Stimulated activated naive CD8-positive, alpha-beta T cell treated with anti-CD3 and anti-CD28 coated beads, Interleukin-15, amount 100 ng/mL, for 72 hours (primary cell): ENCODE measurements at places on chromosomes 1 and 21.

DNA sequence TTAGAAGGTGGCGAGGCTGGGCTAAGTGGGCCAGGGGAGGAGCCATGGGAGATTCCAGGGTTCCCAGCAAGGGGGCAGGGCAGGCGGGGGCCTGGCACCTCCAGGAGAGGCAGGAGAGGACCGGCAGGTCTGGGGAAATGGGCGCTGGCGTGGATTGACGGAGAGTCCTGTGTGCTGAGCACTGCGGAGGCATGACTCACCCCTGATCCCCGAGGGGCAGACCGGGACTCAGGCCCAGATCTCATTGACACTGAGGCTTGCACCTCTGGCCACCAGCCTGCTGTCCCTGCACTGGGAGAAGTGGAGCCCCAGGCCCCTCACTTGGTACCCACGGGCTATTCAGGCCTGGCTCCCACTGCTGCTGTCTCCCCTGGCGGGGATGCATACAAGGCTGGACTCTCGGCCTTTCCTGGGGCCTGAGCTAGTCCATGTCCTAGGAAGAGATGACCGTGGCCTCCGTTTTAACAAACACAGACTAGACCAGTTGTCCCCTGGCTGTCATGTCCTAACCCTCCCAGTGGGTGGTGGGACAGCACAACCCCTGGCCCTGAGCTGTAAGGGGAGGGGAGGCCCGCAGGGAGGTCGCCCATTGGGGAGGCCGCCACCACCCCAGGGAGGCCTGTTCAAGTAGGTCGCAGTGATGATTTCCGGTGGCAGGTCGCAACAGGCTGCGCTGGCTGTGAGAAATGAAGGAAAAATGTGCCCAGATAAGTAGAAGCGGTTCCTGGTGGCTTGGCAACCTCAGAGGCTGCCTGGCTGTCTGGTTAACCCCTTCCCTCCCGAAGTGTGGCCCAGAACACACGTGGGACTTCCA is 39.7 kb downstream of the RIPK4 start:
- no peak for DNase-seq

GRCh38 chr1:238652346-238652968 is 733.9 kb upstream of the CHRM3 start:
- DNase-seq: no peak

DNA sequence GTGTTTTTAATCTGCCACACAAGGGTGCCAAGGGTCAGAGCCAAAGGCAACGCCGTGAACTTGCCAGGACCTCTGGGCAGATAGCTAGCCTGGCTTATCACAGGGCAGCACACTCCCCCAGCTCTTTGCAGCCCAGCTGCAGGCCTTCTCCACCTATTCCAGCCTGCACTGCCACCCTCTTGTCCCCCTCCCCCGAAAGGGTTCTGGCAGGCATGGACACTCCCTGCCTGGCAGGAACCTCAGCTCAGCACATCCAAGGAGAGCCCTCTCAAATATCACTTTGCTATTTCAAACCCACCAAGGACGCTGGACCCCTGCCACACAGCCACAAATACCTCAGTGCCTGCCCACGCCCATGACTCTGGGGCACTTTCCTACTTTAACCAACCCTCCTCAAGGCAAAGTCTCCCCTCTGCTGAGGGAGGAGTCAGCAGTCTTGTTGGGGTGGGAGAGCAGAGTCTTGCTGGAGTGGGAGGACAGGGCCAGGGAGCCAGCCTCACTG is 9.1 kb downstream of the SSBP3 start:
- no peak for DNase-seq

DNA sequence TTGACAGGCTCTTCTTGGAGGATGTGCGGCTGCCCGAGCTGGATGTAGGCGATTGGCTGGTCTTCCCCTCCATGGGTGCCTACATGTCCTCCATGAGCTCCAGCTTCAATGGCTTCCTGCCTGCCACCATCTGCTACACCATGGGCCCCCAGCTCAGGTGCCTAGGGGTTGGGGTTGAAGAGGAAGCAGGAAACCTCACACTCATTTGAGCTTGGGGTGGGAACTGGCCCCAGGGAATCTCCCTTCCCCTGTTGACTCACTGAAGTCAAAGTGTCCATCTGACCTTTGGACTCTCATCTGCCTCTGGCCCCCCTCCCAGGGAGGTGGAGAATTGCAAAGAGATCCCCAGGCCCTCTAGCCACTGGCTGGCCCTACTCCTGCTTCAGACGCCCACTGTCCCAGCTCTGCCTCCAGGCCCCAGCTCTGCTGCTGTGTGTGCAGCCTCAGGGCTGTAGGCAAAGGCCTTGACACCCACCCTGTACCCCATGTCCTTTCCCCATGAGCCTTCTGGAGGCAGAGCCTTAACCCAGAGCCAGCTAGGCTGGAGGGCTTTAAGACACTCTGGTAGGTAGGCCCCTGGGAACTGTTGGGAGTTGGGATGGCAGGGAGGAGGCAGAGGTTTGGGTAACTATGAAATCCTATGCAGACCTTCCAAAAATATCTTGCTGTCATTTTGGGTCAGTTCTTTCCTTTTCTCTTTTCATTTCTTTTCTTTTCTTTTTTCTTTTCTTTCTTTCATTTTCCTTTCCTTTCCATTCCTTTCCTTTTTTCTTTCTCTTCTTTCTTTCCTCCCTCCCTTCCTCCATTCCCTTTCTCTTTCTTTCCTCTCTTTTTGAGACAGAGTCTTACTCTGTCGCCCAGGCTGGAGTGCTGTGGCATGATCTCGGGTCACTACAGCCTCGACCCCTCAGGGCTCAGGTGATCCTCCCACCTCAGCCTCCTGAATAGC is 66.9 kb upstream of the TINAGL1 start:
- no peak for DNase-seq

DNA sequence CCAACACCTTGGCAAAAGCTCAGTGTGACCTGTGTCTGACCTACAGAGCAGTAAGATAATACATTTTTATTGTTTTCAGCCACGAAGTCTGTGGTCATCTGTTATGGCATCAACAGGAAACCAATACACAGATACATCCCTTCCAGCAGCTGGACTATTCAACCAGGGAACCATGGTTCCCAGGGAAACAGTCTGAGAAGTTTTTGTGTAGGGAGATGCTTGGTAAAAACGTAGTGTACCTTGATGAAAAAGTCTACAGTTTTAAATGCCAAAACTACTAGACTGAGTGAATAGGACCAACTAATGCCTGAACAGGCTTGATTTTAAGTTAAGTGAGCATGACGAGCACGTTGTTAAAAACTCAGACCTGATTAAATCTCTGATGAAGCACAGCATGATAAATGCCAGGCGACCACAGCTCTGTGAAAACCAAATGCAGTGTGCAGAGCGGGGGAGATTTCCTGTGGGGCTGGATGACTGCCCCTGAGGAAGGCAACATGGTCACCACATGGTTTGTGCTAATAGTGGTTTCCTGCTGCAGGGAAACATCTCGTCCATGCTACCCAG is 228.9 kb downstream of the TNR start:
- peak; percentile 23 for DNase-seq

DNA sequence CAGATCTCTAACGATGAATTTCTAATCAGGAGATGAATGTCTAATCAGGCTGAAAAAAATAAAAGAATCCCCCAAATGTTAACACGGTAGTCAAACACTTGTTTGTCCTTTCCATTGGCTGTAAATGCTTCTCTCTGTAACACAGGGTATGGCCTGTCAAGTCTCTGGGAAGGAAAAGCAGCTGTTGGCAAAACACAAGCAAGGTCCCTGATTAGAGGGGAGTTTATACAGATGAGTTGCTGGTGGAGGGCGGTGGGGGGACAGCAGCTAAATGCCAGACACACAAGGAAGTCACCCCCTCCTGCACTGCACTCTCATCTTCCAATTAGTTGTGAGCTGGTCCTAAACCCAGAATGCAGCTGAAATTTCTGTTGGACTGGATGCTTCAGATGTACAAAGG is 51.0 kb downstream of the PGBD5 start:
- no peak for DNase-seq
